ENCODE measurements at places on chromosomes 7 and 10.

DNA sequence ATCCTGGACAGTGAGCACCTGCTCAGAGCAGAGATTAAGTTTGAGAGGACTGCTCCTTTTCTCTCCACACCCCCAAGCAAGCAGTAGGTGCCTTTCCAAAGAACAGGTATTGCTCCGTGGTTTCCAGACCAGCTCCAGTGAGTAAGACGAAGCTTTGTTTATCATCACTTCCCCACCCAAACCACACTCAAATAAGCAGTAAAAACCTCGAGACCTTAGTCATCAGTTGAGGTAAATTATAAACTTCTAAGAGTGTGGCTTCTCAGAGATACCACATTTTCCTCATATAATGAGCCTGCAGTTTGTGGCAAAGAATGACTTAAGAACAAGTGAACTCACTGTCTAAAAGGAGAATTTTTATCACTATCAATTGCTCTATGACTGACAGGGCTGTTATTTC is 50.0 kb upstream of the GRB10 start:
- DNase-seq: no peak

GRCh38 chr10:84424731-84425167 is 96.4 kb downstream of the CCSER2 start:
- DNase-seq: no peak

- no peak for DNase-seq
Measured at GRCh38 chr10:99345350-99345749, 16.2 kb downstream of the CNNM1 start.

- DNase-seq: no peak
Measured at GRCh38 chr10:72809006-72809405, 84.5 kb upstream of the OIT3 start.

DNA sequence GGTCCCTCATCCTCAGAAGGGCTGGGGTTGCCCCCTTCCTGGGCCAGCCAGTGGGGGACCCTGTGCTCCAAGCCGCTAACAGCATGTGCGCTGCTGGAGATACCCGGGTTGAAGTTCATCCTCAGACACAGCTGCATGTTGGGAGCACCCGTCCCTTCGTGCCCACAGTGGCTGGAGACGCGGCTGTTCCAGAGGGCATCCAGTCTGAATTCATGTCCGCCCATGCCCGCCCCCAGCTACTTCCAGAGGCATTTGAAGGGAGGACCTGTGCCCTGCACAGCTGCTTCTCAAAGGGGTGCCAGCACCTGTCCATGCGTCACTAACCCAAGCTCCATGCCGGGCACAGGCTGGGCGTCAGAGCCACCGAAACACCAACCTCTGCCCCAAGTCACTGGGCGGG is 68.1 kb upstream of the ADGRA1 start:
- DNase-seq: no peak

GRCh38 chr10:5679606-5680005 is 5.0 kb upstream of the TASOR2 start:
- no peak for DNase-seq

GRCh38 chr7:11811709-11812108 is 20.3 kb downstream of the THSD7A start:
- DNase-seq: no peak

DNA sequence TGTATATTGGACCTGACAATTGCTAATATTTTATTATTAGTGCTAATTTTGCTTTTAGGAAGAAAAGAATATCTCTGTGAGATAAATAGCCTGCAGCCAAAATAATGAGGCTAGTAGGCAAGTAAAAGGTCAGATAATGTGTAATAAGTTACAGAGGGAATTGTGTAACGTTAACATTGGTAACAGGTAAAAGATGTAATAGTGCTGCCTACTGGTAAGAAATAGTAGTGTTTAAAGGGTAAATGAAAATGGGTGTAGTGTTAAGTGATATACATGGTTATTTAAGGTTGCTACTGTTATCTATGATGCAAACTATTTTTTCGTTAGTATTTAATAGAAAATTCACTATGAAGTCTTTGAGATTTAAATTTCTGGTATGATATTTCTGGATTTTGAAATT is 9.2 kb upstream of the FOXP2 start:
- DNase-seq: no peak

GRCh38 chr10:36559412-36560400 is 565.7 kb upstream of the ANKRD30A start:
- no peak for DNase-seq

- peak; percentile 56 for DNase-seq
Measured at GRCh38 chr10:133260895-133261725, 15.6 kb downstream of the ADAM8 start.

GRCh38 chr7:5665094-5666025 is 116.1 kb downstream of the RNF216 start:
- DNase-seq: no peak

- DNase-seq: no peak
Measured at GRCh38 chr7:11193131-11193867, 219.6 kb downstream of the PHF14 start.

Measured in stimulated activated CD4-positive, alpha-beta T cell treated with anti-CD3 and anti-CD28 coated beads, Interleukin-1b, Interleukin-23, amount 100 ng/mL, for 24 hours (primary cell).